Ascending aorta (tissue), 2 donors: ENCODE measurements at places on chromosomes 2 and 18. TPM values are rescaled to one million over a fixed set of nuclear protein-coding genes. Genes with fewer than 3 reads are reported as not detected.

DNA sequence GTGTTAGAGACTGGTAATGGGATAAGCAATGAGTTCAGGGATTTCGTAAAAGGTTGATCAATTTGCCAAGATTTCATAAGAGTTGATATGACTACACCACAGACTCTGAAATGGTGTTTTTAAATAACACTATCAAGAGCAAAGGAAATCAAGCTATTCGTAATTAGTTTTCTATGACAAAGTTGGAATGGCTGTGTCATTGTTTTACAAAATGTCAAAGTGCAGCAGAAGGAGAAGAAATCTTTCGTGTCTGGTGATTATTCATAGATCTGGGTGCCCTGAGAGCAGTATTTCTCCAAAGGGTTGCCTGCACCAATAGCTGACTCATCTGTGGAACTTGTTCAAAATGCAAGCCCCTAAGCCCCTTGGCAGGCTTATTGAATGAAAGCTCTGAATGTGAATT lies 70.1 kb downstream of the NABP1 start:
- DNase-seq, result no peak

TEX44 gene
- total RNA-seq, result not detected

GRCh38 chr2:79129804-79130203 lies 9.5 kb downstream of the REG1A start:
- DNase-seq, result no peak

DNA sequence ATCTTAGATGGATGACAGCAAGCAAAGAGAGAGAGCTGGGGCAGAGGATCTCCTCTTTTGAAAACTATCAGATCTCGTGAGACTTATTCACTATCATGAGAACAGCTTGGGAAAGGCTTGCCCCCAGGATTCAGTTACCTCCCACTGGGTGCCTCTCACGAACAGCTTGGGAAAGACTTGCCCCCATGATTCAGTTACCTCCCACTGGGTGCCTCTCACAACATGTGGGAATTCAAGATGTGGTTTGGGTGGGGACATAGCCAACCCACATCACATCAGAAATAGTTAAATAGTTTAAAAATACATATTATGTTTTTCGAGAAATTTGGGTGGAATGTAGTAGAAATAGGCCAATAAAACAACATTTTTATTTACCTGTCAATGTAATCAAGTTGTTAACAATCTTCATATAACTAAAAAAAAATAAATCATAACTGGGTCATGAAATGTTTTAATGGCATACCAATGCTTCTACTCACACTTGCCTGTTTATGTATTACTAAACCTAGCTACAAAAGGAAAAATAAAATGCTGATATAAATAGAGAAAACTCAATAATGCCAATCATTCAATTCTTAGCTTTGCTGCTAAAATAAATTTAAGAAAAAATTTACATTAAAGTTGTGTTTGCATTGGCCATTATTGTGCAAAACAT lies 608.9 kb downstream of the SUCLG1 start:
- DNase-seq, result no peak

MAPRE3 gene
- total RNA-seq, result 18.9 TPM
